ENCODE measurements at places on chromosomes 13 and 19.

- no peak for DNase-seq
These were observed 53.2 kb upstream of the TEX29 start for GRCh38 chr13:111267205-111267604.

DNA sequence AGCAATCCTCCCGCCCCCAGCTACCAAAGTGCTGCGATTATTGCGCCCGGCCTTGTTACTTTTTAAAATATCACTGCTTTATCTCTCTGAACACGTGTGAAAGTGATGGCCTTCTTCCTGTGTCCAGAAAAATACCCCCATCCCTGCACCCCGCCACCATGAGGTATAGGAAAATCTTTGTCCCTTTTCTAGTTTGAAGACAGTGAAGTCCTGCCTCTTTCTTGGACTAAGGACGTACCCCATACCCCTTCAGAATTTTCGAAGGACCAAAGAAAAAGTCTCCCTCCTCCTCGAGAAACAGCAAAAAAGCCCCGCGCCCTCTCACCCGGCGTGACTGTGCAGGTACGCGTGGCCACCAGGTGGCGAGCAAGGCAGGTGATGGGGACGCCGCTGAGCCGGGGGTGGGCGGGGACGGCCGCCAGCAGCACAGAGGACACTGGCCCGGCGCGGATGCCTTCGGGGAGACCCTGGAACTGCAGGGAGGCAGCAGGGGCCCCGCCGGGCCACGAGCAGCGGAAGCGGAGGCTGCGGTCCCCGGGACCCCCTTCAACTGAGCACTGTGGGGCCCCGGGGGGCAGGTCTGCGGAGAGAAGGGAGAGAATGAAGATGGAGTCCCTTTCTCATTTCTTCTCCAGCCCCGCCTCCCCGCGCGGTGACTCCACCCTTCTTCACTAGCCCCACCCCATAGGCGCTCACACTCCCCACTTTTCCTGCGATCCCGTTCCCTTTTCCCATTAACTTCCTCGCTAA, 3.2 kb downstream of the VSIG10L start:
- no peak for DNase-seq

- DNase-seq = no peak
These were observed 469.4 kb downstream of the FOXO1 start for GRCh38 chr13:40197049-40197448.

DNA sequence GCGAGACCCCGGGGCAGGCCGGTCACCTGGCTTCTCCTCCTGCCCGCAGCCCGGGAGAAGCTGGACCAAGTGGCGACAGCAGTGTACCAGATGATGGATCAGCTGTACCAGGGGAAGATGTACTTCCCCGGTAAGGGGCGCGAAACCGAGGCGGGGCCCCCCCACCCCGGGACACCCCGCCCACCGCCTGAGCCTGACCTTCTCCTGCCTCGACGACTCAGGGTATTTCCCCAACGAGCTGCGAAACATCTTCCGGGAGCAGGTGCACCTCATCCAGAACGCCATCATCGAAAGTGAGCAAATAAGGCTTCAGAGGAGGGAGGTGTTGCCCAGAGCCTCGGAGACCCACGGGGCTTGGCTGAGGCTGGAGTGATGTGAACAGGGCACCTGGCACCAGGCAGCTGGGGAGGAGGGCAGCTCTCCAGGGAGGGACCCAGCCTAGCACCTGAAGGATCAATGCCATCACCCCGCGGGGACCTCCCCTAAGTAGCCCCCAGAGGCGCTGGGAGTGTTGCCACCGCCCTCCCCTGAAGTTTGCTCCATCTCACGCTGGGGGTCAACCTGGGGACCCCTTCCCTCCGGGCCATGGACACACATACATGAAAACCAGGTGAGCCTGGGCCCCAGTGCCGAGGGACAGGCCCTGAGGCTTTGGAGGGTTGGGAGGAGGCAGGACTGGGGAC, 629 bp downstream of the IZUMO4 start:
- no peak for DNase-seq

GRCh38 chr13:99981735-99982035, at the start of gene ZIC2:
Gene ZIC2, plus strand, starts transcription at chr13:99981784. Its CDS starts 281 bp downstream, at chr13:99982065.
- no peak for DNase-seq

- DNase-seq = peak; percentile 44
These were observed at the start of gene RPL18A for GRCh38 chr19:17859533-17860330. Gene RPL18A, plus strand, starts transcription at chr19:17859910. Its CDS starts 47 bp downstream, at chr19:17859957.

DNA sequence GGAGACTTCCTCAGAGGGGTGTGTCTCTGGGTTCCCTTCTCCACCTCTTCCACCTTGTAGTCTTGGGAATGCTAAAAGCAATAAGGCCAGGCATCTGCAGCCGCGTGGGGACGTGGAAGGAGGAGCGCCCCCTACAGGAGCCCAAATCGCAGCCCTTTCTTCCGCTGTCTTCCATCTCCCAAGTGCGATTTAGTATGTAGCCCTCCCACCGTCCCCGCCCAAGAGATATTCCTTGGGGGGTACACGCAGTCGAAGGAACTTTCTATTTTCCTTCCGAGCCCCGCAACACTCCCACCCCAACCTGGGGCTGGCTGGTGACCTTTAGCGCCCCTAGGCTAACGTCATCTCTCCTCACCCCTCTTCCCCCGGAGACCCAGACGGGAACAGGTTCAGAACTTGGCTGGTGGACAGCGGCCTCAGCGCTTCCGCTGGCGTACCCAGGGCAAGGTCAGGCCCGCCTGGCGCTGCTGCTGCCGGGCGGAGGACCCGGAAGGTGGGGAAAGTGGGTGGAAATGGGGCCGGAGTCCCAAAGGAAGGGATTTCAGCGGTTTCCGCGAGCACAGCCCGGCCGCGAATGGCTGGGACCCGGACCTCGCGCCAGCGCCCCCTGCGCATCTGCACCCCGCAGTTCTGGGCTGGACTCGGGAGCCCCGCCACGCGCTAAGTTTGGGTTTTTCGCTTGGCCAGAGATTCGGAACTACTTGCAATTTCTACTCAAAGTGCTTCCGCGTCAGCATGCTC, 2.1 kb upstream of the PCDH8 start:
- no peak for DNase-seq

- DNase-seq = no peak
These were observed 554.5 kb downstream of the PCDH9 start for GRCh38 chr13:66675620-66676019.

- DNase-seq = no peak
These were observed at the start of gene TNPO2 for GRCh38 chr19:12723641-12724426. Gene TNPO2, minus strand, starts transcription at chr19:12723932. Its CDS starts 2,955 bp downstream, at chr19:12720977.

DNA sequence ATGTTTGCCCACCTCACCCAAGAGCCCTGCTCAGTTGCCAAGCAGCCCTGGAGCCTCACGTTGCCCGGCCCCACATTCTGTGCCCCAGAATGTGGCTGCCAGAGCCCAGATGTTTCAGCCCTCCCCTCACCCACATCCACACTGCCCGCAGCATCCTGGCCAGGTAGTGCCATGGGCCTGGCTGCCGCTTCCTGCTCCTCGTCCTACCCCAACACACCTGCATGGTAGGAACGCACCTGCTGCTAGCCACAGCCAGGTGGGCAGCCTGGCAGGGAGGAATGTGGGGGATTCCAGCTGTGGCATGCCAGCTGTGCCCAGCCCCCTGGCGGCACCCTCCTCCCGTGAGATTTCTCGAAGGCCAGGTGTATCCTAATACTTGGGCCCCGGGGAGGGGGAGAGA, 7.5 kb upstream of the NFIX start:
- no peak for DNase-seq

- DNase-seq = no peak
These were observed 7.1 kb upstream of the DPP9 start for GRCh38 chr19:4730740-4731171.

- no peak for DNase-seq
These were observed 314.8 kb upstream of the MAB21L1 start for GRCh38 chr13:35791184-35791851.

Measured in cortex of kidney (tissue), 1 donor.